Testis (tissue), 5 donors: ENCODE measurements at places on chromosomes 1 and 21. TPM values are rescaled to one million over a fixed set of nuclear protein-coding genes. Genes with fewer than 3 reads are reported as not detected.

GRCh38 chr1:43199093-43199726 is 27.1 kb downstream of the CFAP57 start:
- H3K27me3 ChIP-seq, result no peaks in the 10 kb centered on the region
- no peak overlapping the region for H3K27ac ChIP-seq

DNA sequence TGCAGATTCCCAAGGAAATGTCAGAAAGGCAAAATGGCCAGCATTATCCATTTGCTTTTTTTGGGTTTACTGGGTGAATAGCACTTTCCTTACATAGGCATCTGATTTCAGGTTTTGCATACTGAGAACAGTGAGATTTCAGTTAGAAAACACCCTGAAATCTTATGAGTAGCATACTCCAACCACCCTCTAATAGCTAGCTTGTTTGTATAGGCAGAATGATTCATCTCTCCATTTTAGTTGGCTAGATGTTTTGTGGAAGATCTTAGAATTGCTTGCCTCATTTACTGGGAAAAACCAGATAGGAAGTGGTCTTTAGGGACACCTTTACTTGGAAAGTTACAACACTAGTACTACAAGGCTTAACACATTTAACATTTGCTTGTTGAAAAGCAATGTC is 10.4 kb downstream of the KYAT3 start:
- no peak overlapping the region for H3K27ac ChIP-seq
- no peak overlapping the region for H3K4me3 ChIP-seq
- no peak for DNase-seq
- peaks cover 26% of the 10 kb centered on the region for H3K4me1 ChIP-seq
- H3K36me3 ChIP-seq, result no peaks in the 10 kb centered on the region
- no peaks in the 10 kb centered on the region for H3K27me3 ChIP-seq

DNA sequence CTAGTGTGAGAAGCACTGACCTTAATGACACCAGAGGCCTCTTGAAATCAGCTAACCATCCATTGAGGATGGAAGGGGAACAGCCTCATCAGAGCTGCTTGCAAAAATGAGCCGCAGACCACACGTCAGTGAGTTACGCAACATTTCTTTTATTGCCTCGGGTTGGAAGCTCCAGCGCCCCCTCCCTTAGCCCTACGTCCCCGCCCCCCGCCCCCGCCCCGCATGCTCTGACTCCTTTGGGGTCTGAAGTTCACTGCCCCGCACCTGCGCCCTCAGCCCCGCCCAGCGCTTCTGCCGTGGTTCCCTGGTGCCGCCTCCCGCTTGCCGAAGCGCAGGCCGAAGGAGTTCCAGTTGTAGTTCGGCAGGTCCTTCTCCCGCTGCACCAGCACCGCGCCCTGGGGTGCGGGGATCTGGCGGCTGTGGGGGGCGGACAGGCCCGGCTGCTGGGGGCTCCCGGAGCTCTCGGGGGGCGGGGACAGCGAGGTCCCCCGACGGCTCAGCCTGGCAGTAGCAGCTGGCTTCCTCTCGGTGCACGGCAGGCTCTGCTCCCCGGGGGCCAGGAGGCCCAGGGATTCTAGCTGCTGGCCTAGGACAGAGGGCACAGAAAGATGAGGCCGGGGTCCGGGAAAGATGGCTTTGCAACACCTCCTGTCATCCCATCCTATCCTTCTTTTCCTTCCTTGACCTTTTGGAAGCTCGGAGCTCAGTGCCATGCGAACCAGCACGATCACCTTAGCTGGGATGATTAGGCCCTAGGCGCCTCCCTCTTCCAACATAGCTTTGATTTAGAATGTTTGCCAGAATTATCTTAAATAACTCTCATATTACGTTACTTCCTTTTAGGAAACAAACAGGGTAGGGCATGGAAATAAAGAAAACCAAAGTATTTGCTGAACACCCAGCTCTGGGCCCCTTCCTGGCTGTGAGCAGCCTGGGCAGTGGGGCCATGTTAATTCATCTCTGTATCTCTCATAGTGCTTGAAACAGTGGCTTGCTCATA is 5.8 kb downstream of the KISS1 start:
- H3K27ac ChIP-seq, result no peak overlapping the region
- DNase-seq, result no peak
- H3K4me1 ChIP-seq, result no peaks in the 10 kb centered on the region
- no peaks in the 10 kb centered on the region for H3K27me3 ChIP-seq
- no peak overlapping the region for H3K4me3 ChIP-seq

Gene KIF14
- 1.8 TPM for polyA plus RNA-seq

Gene C8A
- polyA plus RNA-seq, result not detected

GRCh38 chr1:112342558-112342957 is 53.5 kb upstream of the CTTNBP2NL start:
- DNase-seq, result no peak
- no peaks in the 10 kb centered on the region for H3K36me3 ChIP-seq
- H3K27ac ChIP-seq, result no peak overlapping the region
- no peaks in the 10 kb centered on the region for H3K4me1 ChIP-seq
- H3K27me3 ChIP-seq, result no peaks in the 10 kb centered on the region

Gene GUCA2B
- polyA plus RNA-seq, result not detected

Gene DLGAP3
- 10.6 TPM for polyA plus RNA-seq

Gene CD101
- 1.4 TPM for polyA plus RNA-seq

Gene AADACL4
- polyA plus RNA-seq, result 0.66 TPM

DNA sequence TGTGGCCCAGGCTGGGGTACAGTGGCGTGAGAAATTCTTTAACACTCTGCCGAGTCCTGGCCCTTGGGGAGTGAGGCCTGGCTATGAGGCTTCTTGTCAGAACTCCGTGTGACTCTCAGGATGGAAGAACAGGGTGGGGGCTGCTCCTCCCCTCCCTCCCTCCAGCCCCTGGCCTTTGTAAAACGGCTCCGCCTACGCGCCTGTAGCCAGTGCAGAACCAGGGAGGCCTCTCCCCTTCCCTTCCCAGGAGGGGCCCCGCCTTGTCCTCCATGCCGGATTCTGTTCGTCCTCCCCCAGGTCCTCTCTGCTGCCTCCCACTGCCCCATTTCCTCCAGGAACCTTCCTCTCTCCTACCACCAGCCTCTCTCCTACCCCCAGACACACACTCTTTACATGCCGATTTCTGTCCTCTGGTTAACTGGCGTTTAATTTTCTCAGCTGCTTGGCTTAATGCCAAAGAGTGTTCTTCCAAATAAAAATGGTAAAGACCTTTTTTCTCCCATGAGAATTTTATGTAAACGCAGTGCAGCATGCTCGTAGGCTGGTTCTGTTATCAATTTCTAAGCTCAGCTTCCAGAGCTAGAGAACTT is 21.0 kb downstream of the PDE9A start:
- no peaks in the 10 kb centered on the region for H3K36me3 ChIP-seq
- H3K27ac ChIP-seq, result peak overlapping the region; percentile 35
- H3K4me1 ChIP-seq, result peaks cover 26% of the 10 kb centered on the region
- H3K4me3 ChIP-seq, result peak overlapping the region; percentile 31
- DNase-seq, result peak; percentile 85

Gene CCDC181
- 17.5 TPM for polyA plus RNA-seq

- no peaks in the 10 kb centered on the region for H3K27me3 ChIP-seq
- no peak overlapping the region for H3K27ac ChIP-seq
- DNase-seq, result no peak
Observed at GRCh38 chr1:210905944-210906453, 227.9 kb downstream of the KCNH1 start.

GRCh38 chr1:214318356-214318755 is 37.4 kb downstream of the SMYD2 start:
- no peaks in the 10 kb centered on the region for H3K36me3 ChIP-seq
- no peaks in the 10 kb centered on the region for H3K4me1 ChIP-seq
- H3K27me3 ChIP-seq, result no peaks in the 10 kb centered on the region
- DNase-seq, result no peak
- no peak overlapping the region for H3K4me3 ChIP-seq

- DNase-seq, result no peak
- no peak overlapping the region for H3K27ac ChIP-seq
- H3K4me3 ChIP-seq, result no peak overlapping the region
- no peaks in the 10 kb centered on the region for H3K27me3 ChIP-seq
Observed at GRCh38 chr1:72230746-72231145, 51.6 kb downstream of the NEGR1 start.

- H3K4me3 ChIP-seq, result no peak overlapping the region
- peaks cover 14% of the 10 kb centered on the region for H3K4me1 ChIP-seq
- DNase-seq, result no peak
- peak overlapping the region; percentile 11 for H3K27ac ChIP-seq
- H3K36me3 ChIP-seq, result no peaks in the 10 kb centered on the region
Observed at GRCh38 chr1:170675865-170676264, 11.9 kb downstream of the PRRX1 start.
